ENCODE measurements at places on chromosomes 12 and 14. TPM values are rescaled to one million over a fixed set of nuclear protein-coding genes. Genes with fewer than 3 reads are reported as not detected.

The RERG gene
- 5.0 TPM for total RNA-seq

The ALG10 gene
- 8.7 TPM for total RNA-seq

The WBP11 gene
- total RNA-seq: 25.7 TPM

GRCh38 chr12:79200176-79200575, 335.6 kb downstream of the SYT1 start:
- H3K4me1 ChIP-seq: no peaks in the 10 kb centered on the region
- H3K36me3 ChIP-seq: no peaks in the 10 kb centered on the region
- H3K4me3 ChIP-seq: no peak overlapping the region
- no peak overlapping the region for H3K27ac ChIP-seq

The DCN gene
- total RNA-seq: 2,089 TPM

DNA sequence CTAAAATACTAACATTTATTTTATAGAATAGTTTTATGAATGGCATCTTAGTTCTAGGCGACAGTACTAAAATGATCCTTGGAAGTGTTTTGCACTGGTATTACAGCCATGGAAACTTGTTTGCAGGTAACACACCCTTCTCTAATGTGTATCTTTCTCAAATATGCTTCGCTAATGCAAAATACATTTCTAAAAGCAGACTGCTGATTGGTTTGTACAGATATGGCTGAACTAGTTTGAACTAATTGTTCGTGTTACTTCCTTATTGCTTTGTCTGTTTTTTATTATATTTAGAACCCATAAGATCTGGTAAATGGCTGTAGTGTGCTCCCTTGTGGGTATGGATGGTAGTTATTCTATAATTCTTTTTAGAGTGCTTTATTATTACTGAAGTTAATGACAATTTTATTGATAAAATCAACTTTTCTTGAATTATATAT, 53.0 kb downstream of the ATF7IP start:
- no peak for DNase-seq
- peaks cover 55% of the 10 kb centered on the region for H3K4me1 ChIP-seq
- H3K27me3 ChIP-seq: no peaks in the 10 kb centered on the region
- H3K4me3 ChIP-seq: peak overlapping the region; percentile 33
- peak overlapping the region; percentile 8 for H3K27ac ChIP-seq
- H3K36me3 ChIP-seq: no peaks in the 10 kb centered on the region
